Tibial nerve (tissue), 4 donors: ENCODE measurements at places on chromosomes 16 and 17.

- no peak for DNase-seq
These were observed 1.4 kb upstream of the DHX8 start for GRCh38 chr17:43482103-43483012.

- no peak for DNase-seq
These were observed 169.3 kb downstream of the CYB561 start for GRCh38 chr17:63276821-63277220.

- DNase-seq, result peak; percentile 46
These were observed at the start of gene SULT1A1 for GRCh38 chr16:28609631-28610594. SULT1A1 (minus strand) TSS chr16:28610044; CDS start chr16:28608855, 1,189 bp downstream.

- DNase-seq, result no peak
These were observed 18.6 kb upstream of the CLTC start for GRCh38 chr17:59601130-59601529.
